ENCODE measurements at places on chromosomes 1 and 21.

DNA sequence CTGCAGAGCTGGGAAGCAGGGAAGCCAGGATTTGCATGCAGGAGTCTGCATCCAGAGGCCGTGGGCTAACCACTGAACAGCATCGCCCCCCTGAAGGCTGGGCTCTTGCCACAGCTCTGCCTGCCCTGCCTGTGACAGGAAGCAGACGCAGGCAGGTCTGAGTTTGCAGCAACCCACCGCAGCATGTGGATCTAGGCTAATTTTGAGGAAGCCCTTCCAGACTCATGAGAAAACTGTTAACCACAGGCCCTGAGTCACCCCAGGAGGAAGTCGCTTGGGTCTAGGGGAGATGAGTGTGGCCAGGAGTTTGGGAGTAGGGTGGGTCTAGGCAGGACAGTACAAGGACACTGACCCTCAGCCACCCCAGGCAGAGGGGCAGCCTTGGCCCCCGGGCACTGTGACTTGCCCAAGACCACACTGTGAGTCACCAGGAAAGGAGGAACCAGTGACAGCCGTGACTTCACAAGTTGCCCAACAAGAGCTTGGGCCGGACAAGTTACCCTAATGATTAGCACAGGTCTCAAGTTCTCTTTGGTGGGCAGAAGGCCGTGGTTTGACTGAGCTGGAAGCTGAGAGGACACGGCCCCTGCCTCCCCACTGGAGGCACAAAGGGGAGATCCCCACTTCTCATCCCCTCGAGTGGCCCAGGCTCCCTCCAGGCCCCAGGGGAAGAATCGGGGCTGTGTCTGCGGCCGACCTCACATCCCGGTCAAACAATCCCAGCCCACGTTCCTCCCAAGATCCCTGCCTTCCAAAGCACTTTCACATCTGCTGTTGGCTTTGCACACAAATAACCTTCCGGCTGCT lies 826 bp downstream of the LAPTM5 start:
- peak; percentile 92 for DNase-seq

GRCh38 chr1:175158170-175158591 lies 34.4 kb downstream of the KIAA0040 start:
- DNase-seq: no peak

DNA sequence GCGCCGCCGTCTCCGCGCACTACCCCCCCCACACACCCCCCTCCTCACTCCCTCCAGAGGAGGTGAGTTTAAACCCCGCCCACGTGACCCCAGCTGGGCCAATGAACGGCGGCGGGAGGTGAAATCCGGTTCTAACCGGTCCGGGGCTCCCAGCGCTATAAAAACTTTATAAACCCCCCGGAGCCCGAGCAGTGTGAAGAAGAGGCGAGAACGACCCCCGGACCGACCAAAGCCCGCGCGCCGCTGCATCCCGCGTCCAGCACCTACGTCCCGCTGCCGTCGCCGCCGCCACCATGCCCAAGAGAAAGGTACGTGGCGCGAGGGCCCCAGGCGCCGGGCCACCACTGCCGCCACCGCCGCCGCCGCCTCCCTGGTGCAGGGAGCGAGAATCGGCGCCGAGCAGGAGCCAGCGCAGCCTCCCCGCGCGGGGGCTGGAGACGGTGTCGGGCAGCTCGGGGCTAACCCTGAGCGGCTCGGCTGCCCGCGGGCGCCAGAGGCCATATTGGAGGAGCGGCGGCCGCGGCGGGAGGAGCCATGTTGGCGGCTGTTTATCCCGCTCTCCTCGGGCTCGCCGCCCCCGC lies at the start of gene HMGN2:
Gene HMGN2 (plus strand): TSS at position 121 of the 581 bp plus-strand sequence. CDS start 173 bp downstream, at position 294.
- DNase-seq: peak; percentile 89

GRCh38 chr1:1262758-1263157 lies 10.9 kb downstream of the UBE2J2 start:
- no peak for DNase-seq

DNA sequence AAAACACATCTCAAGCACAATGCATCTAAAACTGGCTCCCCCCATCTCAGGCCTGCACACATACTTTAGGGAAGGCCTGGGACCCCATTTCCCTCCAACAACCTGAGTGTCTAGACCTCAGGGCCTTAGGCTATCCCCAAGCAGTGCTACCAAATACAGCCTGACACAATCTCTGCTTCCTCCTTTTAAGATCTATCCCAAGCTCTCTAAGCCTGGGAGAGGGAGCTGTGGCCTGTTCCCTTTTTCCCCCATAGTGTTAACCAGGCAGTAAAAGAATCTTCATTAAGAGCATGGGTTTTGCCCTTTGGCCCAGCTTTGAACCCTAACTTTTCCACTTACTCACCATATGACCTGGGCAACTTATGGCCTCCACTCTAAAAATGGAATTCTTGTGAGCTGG lies 10.8 kb upstream of the COL8A2 start:
- no peak for DNase-seq

- no peak for DNase-seq
Observed at GRCh38 chr1:191049781-191050180, 572.1 kb upstream of the BRINP3 start.

DNA sequence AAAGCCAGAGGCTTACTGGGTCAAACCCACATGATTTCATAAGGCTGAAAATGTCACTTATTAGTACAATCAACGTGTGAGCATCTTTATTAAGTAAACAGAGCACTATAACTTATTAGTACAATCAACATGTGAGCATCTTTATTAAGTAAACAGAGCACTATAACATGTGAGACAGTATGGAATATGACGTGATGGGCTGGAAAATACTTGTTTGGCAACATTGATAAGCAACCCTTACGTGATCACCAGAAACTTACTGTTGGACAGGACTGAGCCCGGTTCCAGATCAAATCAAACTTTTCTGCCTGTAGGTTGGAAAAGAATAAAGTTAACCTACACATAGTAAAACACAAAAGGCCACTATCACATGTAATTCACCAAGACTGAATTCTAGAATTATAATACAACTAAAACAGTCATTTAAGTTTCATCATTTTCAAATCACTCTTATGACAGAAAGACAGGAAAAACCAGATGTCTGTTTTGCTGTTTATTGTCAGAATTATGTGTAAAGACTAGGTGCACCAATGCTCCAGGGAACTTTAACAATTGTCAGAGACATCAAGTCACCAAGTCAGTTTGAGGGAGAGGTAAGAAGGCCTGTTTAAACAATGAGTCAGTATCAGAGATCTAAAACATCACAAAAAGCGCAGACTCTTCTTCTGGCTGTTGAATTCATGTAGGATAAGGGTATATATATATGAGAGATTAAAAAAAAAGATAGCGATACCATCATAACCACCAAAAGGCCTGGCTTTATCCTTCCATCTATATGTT lies 15.7 kb downstream of the ATPAF1 start:
- no peak for DNase-seq

- no peak for DNase-seq
Observed at GRCh38 chr1:164452549-164452948, 106.4 kb upstream of the PBX1 start.

DNA sequence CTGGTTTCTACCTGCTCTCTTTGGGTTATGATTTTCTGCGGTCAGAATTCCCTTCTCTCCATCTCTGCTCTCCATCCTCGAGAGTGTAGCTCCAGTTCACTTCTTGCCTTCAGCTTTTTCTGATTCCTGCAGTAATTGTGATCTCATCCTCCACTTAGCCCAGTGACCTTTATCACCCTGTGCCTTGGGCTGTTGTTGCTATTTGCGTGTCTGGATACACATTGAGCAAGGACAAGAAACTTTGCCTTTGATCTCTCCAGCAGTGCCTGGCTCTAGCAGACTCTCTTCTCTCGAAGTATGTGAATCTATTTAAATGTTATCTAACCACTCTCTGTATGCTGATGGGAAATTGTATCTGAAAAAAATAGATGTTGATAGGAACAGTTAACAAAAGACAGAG lies 76.4 kb upstream of the MARK1 start:
- DNase-seq: no peak

GRCh38 chr1:61274939-61275338 lies 192.6 kb downstream of the NFIA start:
- no peak for DNase-seq

- DNase-seq: no peak
Observed at GRCh38 chr1:218887141-218887925, 286.3 kb upstream of the LYPLAL1 start.

- DNase-seq: no peak
Observed at GRCh38 chr21:31576428-31576827, 83.1 kb upstream of the SOD1 start.

DNA sequence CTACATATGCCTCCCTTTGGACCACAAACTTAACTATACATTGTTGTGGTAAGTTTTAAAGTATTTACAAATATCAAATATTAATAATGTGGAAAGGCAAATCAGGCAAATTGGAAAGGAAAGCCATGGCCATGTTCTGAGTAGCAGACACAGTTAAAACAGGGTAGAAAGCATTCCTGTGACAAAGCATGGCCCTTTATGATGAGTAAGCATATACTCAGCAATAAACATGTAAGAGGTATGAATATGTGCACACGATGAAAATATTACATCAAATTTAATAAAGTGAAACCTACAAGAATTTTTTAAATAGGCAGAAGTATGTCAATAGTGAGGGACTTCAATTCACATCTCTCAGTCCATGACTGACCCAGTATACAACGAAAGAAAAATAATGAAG lies 389.2 kb downstream of the DSCAM start:
- DNase-seq: no peak

GRCh38 chr21:41425954-41426675 lies at the start of gene MX1:
MX1 (plus strand) TSS chr21:41426239; CDS start chr21:41432071, 5,832 bp downstream.
- DNase-seq: peak; percentile 45

DNA sequence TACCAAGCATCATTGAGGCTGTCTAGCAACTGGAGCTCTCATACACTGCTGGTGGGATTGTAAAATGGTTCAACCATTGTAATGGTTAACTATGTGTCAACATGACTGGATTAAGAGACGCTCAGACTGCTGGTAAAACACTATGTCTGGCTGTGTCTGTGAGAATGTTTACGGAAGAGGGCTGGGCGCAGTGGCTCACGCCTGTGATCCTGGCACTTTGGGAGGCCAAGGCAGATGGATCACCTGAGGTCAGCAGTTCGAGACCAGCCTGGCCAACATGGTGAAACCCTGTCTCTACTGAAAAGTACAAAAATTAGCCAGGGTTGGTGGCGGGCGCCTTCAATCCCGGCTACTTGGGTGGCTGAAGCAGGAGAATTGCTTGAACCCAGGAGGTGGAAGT lies 4.8 kb upstream of the FCRLA start:
- no peak for DNase-seq

DNA sequence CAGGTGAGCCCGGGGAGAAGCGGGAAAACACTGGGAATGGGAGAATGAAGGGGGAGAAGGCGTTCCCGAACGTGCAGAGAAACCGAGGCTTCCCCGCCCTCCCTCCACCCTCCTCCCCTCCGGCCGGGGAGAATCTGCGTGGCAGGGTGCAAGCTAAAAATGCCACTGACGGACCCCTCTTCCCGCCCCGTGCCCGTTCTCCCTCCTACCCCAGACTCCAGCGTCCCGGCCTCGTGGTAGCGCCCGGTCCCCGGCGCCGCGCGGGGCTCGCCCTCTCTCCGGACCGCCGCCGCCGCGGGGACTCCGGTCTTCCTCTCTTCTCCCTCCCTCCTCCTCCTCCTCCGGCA lies 81.6 kb upstream of the AK4 start:
- no peak for DNase-seq

GRCh38 chr21:41111681-41112080 lies 56.3 kb upstream of the BACE2 start:
- no peak for DNase-seq

GRCh38 chr21:29349702-29350101 lies 51.0 kb downstream of the BACH1 start:
- DNase-seq: no peak

GRCh38 chr1:34721646-34722355 lies 33.0 kb upstream of the GJB5 start:
- DNase-seq: no peak

- DNase-seq: no peak
Observed at GRCh38 chr1:21495225-21495820, 13.9 kb upstream of the ALPL start.

DNA sequence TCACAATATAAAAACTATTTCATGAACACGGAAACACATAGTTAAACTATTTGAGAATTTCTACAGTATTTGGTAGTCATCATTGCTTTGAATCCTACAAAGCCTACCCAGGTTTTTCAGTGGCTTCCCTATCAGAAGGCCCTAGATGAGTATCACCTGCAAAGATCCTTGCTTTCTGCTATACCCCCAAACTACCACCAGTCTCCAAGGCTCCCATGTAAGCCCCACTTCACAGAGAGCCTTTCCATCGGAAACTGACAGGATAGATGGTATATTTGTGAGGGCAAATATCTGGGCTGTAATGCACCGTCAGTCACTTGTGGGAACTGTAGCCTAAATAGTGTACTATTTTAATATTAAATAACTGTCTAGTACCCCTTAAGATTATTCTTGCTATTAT lies 674.3 kb downstream of the BRINP3 start:
- DNase-seq: no peak

- no peak for DNase-seq
Observed at GRCh38 chr1:70517444-70517843, 106.4 kb downstream of the CTH start.

DNA sequence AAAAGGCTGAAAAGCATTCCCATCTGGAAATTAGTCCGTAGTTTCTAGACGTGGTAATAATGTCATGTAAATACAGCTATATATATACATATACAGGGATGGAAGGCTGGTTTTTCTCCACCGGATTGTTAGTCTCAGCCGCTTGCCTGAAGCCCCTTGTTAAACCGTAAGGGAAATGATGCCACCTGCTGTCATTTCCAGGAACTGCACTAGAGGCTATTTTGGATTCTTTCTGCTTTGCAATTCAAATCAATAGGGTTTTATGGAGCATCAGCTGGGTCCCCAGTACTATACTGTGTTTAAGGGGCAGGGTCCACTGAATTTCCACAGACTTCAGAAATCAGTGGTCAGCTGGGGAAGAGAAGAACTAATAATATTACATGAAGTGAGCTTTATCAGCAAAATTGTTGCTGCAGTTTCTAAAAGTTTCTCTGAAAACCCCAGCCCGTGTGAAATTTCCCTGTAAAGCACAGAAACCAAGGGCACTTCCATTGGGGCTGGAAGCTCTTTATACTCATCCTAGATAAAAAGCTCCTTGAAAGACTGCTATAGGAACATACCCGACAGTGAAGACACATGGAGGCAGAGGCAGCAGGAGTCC lies 33.8 kb upstream of the MPZL1 start:
- DNase-seq: peak; percentile 73

DNA sequence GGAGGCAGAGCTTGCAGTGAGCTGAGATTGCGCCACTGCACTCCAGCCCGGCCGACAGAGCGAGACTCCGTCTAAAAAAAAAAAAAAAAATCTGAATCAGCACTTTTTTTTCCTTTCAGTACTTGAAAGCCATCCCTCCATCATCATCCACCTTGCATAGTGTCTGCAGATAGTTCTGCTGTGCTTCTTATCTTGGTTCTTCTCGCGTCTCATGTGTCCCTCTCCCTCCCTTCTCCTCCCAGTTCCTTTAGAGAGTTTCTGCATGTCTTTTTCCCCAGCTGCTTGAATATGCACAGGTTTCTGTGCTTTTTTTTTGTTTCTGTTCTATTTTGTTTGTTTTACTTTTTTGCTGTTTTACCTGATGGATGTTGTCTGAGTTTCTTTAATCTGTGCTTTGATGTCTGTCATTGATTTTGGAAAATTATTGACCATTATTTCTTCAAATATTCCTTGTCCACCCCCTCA lies 3.9 kb upstream of the COL18A1 start:
- no peak for DNase-seq

GRCh38 chr1:97660431-97661105 lies 260.3 kb downstream of the DPYD start:
- DNase-seq: no peak
